IPS DF 6.9 (cell line): ENCODE measurements at places on chromosomes 5 and 9.

DNA sequence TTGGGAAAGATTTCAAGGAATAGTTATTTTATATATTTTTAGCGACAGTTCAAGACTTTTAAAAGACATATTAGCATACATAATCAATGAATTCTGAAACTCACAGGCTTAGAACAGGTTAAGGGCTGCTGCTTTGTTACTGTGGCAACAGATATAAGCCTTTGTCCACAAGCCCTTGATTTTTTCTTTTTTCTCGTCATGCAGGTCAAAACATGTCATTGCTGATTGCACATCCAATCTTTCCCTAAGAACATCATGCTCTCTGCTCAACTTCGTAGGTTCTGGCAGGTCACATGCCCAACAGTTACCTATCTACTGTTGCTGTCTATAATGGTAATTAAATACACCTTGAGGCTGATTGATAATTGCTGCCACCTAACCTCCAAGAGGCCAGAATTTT is 172.5 kb upstream of the PTPRD start:
- H3K27ac ChIP-seq = no peak overlapping the region
- no peaks in the 10 kb centered on the region for H3K27me3 ChIP-seq
- DNase-seq = no peak
- no peaks in the 10 kb centered on the region for H3K36me3 ChIP-seq
- no peak overlapping the region for H3K4me3 ChIP-seq

- H3K27me3 ChIP-seq = no peaks in the 10 kb centered on the region
- H3K27ac ChIP-seq = no peak overlapping the region
- no peaks in the 10 kb centered on the region for H3K36me3 ChIP-seq
- no peak overlapping the region for H3K4me3 ChIP-seq
These were observed 25.7 kb downstream of the UTP15 start for GRCh38 chr5:73591102-73591695.

DNA sequence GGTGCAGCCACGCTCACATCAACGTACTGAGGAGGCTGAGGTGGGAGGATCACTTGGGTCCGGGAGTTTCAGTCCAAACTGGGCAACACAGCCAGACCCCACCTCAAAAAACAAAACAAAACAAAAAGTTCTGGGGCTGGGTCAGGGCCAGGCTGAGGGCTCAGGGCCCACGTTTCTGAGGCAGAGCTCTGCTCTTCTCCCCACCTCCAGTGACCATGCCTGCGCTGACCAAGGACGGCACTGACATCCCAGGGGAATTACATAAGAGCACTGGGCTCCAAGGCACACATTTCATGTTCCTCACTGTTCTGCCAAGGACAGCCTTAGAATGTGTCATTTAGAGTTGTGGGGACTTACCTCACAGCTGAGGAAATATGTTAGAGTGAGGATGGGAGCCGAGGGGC is 40.4 kb upstream of the TESK1 start:
- DNase-seq = no peak
- no peak overlapping the region for H3K4me3 ChIP-seq
- H3K27ac ChIP-seq = no peak overlapping the region
- H3K27me3 ChIP-seq = no peaks in the 10 kb centered on the region

DNA sequence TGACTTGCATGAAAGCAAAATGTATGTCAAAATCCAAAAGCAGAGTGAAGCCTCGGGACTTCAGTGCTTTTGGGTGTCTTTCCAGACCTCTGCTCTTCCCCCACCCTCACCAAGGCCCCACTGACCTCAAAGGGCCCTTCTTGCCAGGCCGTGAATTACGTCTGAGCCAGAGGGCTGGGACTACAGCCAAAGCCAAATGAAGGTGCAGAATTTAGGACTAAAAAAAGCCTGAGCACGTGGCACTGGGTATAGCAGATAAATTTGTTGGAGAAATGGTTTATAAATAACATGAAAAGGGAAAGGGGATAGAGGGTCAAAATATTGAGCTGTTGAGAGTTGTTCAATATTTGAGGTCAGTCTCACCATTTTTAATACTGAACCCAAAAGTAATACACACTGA is 163.4 kb downstream of the GHR start:
- H3K27me3 ChIP-seq = no peaks in the 10 kb centered on the region
- no peaks in the 10 kb centered on the region for H3K36me3 ChIP-seq
- no peak overlapping the region for H3K27ac ChIP-seq
- no peak for DNase-seq
- no peaks in the 10 kb centered on the region for H3K4me1 ChIP-seq

DNA sequence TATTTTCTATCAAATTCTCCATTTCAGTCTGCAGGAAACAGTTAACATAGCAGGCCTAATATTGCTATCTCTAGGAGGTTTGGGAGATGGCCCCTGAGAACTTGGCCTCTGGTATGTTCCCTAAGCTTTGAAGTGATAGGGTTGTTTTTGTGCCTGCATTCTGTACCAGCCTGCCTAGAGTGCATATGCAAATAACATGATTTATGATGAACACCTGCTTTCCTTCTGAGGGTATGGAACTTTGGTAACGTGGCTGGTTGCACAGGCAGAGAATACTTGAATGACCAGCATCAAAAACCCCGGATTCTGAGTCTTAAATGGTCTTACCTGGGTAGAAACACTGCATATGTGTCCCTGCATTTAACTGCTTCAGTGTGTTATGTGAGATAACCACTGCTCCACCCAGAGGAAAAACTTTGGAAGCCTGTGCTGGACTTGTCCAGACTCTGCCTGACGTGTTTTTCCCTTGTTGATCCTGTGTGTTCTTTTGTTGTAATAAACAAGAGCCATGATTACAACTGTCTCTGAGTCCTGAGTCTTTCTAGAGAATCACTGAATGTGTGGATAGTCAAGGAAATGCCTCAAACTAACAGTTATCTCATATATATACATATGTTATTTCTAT is 111.3 kb upstream of the ABCA1 start:
- no peak for DNase-seq
- no peaks in the 10 kb centered on the region for H3K27me3 ChIP-seq
- H3K27ac ChIP-seq = no peak overlapping the region
- H3K36me3 ChIP-seq = no peaks in the 10 kb centered on the region
- no peak overlapping the region for H3K4me3 ChIP-seq
